Stimulated activated CD4-positive, alpha-beta T cell treated with anti-CD3 and anti-CD28 coated beads, Interleukin-15, amount 100 ng/mL, for 1 hour (primary cell): ENCODE measurements at places on chromosomes 16 and 17.

GRCh38 chr17:82435601-82436583 lies 14.7 kb downstream of the CYBC1 start:
- no peak for DNase-seq

DNA sequence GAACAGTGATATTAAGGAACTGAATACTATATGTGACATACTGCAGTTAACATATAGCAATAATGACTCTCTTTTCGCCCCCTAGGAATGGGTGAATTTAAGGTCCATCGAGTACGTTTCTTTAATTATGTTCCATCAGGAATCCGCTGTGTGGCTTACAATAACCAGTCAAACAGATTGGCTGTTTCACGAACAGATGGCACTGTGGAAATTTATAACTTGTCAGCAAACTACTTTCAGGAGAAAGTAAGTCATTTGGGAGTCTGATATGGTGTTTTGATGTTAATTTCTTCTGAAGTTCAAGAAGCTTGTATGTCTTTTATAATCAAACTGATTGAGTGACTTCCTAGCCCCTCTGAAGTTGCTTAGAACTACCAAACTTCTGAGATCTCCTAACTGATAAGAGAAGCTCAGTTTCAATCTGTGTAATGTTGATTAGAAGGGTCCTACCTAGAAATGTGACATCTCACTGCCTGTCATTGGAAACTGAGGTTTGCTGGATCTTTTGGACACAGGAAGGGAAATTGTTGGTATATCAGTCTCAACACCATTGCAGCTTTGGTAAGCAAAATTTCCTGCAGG lies 1.0 kb downstream of the UTP4 start:
- DNase-seq = no peak

GRCh38 chr16:88809676-88810165 lies 2.0 kb downstream of the APRT start:
- no peak for DNase-seq

DNA sequence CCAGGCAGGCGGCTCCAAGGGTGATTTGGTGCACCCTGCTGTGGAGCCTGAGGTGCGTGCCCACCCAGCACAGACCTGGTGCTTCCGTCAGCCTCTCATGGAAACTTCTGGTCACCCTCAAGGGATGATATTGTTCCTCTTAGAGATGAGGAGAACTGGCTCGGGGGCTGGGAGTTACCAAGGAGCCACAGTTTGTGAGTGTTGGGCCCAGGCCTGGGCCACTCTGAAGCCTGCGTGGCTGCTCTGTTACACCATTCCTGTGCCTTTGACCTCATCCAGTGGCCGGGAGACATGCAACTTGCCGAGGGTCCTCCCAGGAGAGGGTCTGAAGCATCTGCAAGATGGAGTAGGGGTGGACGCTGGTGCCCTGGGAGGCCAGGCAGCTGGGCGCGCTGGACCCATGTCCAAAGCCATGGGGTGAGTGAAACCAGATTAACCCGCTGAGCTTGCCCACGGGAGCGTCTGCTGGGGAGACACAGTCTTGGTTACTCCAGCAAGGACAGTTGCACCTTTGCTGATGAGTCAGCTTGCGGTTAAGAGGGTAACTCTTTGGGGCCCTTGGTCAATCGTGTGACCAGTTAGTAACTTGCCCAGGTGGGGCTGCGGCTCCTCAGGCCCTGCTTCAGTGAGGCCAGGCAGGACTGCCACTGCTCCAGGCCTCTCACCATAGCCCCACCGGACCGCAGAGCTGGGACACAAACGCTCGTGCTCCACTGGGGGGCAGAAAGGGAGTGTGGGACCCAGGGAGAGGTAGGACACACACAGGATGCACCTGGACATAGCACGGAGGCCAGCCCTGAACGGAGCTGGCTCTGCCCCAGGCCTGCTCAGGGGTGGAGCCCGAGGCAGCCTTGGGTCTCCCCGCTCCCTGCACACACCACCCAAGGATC lies 7.5 kb downstream of the C16orf90 start:
- no peak for DNase-seq

- DNase-seq = no peak
These were observed 45.3 kb downstream of the GRIN2A start for GRCh38 chr16:10136916-10137315.

GRCh38 chr17:14261406-14261805 lies 24.7 kb upstream of the CDRT15 start:
- DNase-seq = no peak

- no peak for DNase-seq
These were observed 360.6 kb upstream of the SOX9 start for GRCh38 chr17:71760062-71760720.

DNA sequence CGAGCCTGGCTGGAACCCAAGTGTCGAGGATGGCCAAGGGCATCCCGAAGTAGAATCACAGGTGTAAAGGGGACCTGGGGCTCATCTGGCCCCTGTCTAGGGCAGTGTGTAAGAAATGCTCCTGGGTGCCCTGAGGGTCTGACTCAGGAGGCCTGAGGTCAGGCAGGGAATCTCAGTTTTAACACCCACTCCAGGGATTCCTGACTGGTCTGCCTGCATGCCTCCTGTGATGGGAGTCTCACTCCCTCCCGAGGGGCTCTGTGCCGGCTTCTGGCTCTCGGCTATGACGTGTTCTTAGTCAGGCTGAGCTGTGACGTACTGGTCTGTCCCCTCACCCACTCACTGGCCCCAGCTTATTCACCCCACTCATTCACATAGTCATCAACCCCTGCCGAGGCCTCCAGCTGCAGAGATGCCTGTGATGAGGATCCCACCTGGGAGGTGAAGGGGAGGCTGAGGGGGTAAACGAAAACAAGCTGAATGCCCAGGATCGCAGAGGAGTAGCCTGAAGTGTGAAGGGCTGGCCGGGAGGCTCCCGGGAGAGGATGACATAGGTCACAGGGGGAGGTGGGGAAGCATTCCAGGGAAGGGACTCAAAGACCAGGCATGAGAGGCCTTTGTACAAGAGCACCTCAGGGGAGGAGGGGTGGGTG lies 23.8 kb downstream of the FAM83G start:
- no peak for DNase-seq

DNA sequence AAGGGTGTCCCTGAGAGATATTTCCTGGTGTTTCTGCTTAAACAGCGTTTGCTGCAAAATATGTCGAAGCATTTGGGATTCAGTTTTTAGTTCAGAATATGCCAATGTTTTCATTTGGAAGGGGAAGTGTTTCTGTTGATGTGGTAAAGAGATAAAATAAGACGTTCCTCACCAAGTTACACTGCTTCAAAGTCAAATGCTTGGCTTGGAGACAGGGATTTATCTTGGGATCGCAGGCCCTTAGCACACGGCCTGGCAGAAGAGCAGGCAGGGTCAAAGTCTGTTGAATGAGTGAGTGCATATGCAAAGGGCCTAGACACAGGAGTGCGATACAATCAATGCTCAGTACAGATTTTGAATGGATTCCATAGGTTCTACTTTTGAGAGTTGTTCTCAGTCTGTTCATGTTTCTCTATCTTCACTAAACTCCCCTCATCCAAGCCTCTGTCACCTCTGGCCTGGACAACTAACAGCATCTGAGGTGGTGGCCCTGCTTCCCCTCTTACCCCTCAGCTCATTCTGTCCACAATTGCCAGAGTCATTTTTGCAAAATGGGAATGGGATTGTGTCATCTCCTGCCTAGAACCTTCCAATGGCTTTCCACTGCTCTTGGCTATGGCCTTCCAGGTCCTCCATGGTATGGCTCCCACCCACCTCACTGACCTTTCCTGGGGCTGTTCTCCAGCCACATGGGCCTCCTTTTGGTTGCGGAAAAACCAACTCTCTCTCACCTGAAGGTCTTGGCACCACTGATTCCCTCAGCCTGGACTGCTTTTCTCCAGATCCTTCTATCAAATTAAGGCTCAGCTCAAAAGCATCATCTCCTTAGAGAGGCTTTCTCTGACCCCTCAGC lies 3.2 kb downstream of the DEXI start:
- DNase-seq = no peak

DNA sequence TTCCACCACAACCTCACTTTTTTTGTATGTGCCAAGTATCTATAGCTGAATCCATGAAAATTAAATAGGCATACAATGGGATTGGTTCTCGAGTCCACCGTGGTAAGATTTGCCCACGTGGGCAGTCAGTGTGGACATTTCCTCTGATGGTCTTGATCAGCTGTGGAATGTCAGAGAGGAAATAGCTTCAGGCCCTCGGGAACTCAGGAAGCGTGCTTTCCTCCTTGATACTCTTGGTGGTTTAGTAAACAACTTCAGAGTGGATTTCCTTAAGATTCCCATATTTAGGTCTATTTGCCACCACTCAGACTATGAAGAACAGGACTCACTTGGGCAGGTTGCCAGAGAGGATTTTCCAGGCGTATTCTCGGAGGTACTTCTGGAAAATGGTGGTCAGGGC lies 152.5 kb downstream of the VPS53 start:
- DNase-seq = no peak

- DNase-seq = no peak
These were observed 29.4 kb downstream of the TANC2 start for GRCh38 chr17:62995377-62995885.

GRCh38 chr16:15451098-15451731 lies 16.8 kb downstream of the BMERB1 start:
- no peak for DNase-seq

DNA sequence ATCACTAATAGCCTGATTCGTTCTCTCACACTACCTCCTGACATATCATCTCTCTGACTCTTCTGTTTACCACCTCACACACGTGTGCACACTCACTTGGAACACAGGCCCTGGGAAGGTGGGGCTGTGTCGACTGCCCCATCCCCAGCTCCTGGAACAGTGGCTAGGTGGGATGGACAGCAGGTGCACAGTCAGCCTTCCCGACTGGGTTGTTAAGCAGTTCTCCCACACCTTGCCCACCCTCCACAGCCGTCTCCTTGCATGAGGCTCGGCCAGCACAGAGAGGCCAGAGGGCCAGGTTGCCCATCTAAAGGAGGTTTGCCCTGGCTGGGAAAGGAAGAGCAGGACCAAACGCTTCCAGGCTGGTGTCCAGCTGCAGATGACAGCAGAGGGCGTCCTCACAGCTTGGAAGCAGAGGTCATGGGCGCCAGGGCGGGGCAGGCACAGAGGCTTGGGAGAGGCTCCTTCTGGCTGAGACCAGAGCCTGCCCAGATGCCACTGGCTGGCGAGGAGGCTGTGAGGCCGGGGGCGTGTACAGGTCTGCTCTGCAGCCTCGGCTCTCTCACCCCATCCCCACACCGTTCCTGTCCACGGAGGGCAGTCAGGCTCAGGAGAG lies 92.8 kb downstream of the AMFR start:
- no peak for DNase-seq

GRCh38 chr17:63165400-63165799 lies 199.4 kb downstream of the TANC2 start:
- DNase-seq = no peak

DNA sequence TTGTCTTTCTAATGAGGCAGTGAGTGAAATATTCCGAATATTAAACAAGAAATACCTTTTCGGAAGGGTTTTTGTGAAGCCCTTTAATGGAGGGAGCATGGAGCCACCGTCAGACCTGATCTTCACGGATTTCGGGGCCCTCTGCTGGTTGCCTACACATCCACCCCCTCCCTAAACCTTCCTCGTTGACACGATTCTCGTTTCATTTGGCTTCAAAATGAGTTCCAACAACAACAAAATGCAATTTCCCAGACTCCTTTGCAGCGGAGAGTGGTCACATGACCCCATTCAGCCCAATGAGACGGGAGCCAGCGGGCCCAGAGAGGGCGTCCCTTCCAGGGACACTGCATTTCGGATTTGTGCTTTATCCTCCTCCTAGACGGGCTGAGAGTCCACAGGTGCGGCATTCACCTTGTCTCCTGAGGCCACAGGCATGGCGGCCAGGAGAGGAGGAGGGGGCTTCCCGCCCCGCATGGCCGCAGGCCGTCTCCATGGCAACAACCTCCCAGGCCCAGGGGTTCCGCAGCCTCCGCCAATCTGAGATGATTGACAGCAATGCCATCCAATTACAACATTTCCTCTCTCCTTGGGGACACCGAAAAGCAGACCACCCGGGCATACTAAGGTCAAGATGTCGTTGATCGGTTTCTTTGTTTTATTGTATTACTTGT lies 259.8 kb downstream of the C16orf95 start:
- DNase-seq = no peak

DNA sequence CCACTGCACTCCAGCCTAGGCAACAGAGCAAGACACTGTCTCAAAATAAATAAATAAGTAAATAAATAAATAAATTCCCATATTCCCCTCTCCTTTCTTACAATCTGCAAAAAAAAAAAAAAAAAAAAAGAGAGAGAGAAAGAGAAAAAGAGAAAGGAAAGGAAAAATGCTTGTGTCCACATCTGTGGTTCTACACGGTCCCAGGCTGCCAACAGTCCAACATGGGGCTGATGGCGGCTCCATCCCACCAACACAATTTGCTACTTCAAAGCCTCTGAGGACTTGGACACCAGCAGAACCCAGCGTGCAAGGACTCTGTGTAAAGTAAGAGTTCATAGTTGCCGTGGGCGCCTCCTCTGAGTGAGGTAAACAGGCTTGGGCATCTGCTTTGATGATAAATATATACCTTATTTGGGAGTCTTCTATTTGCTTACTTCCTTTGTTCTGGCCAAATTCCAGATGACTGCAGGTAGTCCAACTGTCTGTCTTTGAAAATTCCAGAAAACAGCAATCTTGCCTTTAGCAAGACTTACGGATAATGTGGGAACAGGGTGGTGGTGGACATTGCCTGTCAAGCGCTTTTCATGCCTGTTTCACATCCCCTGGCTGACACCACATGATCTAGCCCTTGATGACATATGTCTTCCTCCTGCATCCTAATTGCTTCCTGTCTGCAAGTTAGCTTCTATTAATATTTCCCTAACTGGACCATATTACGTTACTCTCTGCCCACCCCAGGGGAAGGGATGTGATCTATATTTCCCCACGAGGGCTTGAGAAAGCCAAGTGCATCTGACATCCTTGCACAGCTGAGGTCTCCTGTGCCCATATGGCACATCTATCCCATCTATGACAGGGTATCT lies 10.1 kb downstream of the LITAF start:
- no peak for DNase-seq

- no peak for DNase-seq
These were observed 183.3 kb downstream of the MSI2 start for GRCh38 chr17:57439651-57440050.

DNA sequence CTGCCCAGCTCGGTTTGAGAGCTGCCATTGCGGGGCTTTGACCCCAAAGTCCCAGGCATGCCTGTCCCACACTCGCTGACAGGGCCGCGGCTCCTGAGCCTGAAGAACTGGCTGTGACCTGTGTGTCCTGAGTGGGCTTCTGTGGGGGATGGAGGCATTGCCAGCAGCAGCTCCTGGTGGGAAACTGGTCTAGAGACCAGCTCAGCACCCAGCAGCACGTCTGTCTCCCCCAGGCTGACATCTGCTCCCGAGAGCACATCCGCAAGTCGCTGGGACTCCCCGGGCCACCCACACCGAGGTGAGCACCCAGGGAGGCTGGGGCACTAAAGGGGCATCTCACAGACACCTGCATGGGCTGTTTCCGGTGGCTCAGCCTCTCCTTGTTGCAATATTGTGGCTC lies 13.4 kb downstream of the ENDOV start:
- no peak for DNase-seq
